GM12891 (cell line): ENCODE measurements at places on chromosomes 1 and 21.

GRCh38 chr1:226862890-226863289, 7.5 kb upstream of the PSEN2 start:
- no peak for DNase-seq

- no peak for DNase-seq
These were observed 14.9 kb upstream of the ZNF678 start for GRCh38 chr1:227548448-227548847.

DNA sequence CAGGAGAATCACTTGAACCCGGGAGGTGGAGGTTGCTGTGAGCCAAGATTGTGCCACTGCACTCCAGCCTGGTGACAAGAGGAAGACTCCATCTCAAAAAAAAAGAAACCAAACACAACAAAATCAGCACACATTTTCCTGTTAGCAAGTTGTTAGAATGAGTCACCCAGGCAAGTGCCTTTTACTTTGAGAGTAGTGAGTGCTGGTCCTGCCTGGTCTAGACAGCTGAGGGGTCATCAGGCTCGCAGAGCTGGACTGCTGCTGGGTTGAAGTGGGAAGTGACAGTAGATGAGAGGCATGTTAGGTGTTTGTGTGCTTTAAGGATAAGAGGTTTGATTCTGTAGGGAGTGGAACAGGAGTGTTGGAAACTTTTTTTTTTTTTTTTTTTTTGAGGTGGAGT, 31.9 kb downstream of the GNPAT start:
- DNase-seq = no peak

DNA sequence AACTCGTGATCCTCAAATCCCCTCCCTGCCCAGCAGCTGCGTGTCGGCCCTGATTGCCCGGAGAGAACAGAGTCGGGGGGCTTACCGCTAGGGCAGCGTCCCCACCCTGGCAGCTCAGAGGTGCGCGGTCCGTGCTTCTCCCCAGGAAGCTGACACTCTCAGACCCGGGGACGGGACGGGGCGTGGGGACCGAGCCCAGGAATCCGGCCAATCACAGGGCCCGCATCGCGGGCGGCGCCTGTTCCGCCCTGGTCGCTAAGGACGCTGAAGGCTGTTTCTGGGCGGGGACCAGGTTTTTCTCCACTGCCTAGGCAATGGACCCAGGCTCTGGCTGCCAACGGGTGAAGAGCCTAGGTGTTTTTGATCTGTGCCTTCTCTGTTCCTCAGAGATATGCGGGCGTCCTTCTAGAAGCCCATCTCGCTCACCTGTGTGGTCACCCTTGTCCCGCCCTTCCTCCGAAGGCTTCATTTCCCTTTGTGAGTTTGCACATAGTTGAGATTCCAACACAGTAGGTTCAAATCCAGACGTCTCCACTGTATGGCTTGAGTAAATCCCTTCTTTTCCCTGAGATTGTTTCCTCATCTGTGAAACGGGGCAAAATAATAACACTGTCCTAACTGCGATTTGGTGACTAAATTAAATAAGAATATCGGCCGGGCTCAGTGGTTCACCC, at the start of gene C1orf87:
Gene C1orf87, minus strand, starts transcription at position 166 of the 674 bp plus-strand sequence. CDS start 1,127 bp downstream, outside the sequence.
- DNase-seq = no peak

GRCh38 chr1:33317354-33317753, 3.5 kb downstream of the A3GALT2 start:
- DNase-seq = no peak

- DNase-seq = no peak
These were observed 43.5 kb downstream of the STYXL2 start for GRCh38 chr1:167137332-167137781.

DNA sequence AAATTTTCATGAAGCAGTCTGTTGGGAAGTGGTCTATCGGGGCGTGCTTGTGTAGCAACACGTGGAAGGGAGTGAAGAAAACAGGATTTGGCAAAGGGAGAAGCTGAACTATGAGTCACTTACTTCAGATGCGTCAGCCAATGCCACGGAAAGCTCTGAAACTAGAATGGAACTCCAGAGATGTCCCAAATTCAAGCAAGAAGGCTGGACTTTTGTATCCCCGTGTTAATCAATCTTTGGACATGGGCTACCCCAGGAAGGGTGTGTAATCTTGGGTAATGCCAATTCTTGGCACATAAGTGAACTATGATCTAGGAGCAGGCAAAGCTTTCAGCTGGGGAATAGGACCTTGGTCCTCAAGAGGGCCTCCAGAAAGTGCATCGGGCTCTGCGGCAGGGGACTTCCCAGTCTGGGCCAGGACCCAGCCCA, 102.6 kb downstream of the ADSS2 start:
- DNase-seq = no peak

DNA sequence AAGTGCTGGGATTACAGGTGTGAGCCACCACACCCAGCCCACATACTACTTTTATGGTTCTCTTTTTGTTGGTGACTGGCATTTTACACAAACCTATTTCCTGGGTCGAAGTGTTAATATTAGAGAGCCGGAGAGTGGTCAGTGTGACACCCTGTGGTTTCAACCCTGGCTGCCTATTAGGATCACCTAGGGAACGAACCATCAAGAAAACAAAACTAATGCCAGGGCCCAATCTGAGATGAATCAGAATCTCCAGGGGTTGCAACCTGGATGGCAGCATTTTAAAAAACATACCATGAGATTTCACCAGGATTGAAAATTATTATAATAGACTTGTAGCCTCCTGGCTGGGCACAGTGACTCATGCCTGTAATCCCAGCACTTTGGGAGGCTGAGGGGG, 6.1 kb downstream of the MRPS21 start:
- DNase-seq = no peak

DNA sequence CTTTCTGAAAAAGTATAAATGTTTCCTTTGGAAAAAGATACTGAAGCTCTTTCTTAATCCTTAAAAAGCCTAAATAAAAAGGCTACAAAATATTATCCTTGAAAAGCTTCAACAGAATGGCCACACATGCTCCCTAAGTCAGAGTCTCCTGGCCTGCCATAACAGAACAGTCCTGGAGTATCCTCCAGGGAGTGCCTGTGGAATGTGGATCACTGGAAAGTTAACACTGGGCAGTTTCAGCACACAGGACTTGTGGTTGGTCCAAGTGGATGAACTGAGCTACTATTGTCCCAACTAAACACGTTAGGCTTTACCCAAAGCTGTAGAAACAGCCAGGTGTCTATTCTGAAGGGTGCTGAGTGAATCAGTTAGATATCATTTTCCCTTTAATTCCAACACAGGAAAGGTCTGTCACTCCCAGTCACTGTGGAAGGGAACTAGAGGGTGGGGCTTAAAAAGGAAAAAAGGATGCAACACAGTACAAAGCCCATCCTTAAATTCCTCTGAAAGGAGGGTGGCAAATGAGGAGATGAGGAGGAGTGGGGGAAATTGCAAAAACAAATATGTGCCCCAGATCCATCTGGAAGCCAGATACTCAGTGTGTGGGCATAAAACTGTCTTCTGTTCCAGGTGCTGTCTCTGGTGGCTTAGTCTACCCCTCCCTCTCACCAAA, 196.3 kb upstream of the SPAG17 start:
- DNase-seq = no peak

DNA sequence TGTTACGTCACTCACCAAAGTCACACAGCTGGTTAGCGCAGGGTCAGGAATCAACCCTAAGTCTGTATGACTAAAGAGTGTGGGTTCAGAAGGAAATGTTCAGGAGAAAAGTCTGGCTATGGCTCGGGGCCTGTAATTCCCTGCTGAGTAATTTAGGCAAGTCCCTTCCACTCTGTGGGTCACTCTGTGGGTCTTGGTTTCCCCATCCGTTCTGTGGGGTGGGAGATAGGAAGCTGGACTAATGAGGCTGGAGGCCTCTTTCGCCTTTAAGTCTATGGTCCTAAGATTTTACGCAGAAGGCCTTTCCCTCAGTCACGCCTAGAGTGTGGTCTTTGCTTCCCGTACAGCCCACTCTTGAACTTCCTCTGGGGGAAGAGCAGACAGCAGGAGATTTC, 14.3 kb upstream of the MED18 start:
- DNase-seq = no peak

GRCh38 chr1:209659909-209660308, 7.7 kb upstream of the LAMB3 start:
- DNase-seq = no peak
